ENCODE measurements at places on chromosomes 6 and 20.

DNA sequence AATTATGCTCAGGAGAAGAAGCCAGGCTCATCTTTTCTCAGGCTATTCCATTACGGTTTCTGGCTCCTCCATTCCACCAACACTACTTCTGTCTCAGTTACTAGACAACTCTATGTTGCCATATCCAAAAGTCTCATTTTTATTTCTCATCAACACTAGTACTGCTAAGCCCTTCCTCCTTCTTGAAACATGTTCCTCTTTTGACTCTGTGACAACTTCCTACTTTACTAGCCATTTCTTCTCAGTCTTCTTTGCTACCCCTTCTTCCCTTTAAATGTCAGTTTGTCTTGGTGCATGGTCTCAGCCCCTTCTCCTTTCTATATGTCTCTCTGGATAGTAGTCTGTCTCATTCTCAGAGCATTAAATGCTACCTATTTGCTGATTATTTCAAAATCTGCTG lies 7.1 kb upstream of the ADGRG6 start:
- DNase-seq: no peak

GRCh38 chr6:19157486-19157885 lies 679.7 kb upstream of the ID4 start:
- no peak for DNase-seq

DNA sequence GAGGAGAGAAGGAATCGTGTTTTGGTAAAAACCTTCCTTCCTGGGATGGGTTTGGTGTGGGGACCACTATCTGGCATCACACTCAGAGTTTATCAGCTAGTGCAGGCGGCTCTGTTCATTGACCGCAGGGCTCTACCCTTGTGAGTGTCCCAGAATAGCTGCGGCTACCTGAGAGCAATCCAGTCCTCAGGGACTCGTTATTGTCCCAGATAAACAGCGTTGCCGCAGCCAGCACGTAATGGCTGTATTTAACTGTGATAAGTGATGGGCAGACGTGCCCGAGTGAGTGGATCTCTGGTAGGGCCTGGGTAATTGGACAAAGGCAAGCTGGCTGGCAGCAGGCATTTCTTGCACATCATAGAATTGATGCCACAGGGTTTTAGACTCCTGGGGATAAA lies 163.3 kb downstream of the SOBP start:
- DNase-seq: no peak

- no peak for DNase-seq
These were observed 51.3 kb downstream of the ADNP start for GRCh38 chr20:50879649-50880550.

- DNase-seq: no peak
These were observed 60.5 kb downstream of the PPP1R14C start for GRCh38 chr6:150203378-150203777.

DNA sequence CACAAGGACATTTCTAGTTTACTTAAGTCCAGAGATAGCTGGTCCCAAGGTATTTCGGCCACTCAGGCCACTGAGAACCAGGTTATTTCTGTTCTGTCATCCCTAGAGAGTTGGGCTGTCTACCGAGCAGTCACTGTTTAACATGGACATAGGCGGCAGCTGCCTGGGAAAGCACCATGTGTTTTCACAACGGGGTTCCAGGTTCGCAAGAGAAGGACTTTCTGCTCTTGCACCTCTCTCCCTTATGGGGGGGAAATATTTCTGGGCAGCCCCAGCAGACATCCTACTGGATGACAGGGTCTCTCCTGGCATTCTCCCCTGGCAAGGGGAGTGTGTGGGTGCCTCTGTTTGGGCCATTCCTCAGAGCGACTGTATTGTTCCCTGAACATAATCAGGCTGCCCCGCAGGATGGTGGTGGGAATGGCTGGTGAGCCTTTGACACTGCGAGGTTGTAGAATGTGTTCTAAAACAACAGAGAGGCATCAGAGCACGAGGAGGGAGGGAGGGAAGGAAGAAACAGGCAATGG lies 64.4 kb upstream of the DUSP22 start:
- DNase-seq: no peak

- DNase-seq: no peak
These were observed 15.7 kb downstream of the BRD2 start for GRCh38 chr6:32983964-32984621.

DNA sequence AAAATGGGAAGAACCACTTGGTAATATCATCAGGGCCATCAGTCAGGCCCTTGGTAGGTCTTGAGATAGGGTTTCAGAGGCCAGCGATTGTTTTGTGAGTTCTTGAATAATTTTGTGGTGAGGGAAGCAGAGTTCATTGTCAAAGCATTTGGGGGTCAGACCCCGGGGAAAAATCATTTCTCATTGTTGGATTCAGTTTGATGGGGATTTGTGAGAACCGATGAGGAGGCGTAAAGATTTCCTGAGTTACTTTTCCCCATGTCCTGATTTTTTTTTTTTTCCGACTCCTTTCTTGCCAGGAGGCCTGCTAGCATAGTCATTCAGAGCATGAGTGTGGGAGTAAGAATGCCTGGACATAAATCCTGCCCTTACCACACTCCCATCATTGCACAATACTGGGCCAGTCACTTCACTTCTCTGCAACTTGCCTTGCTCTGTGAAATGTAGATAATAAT lies 60.3 kb downstream of the TSHZ2 start:
- DNase-seq: no peak

DNA sequence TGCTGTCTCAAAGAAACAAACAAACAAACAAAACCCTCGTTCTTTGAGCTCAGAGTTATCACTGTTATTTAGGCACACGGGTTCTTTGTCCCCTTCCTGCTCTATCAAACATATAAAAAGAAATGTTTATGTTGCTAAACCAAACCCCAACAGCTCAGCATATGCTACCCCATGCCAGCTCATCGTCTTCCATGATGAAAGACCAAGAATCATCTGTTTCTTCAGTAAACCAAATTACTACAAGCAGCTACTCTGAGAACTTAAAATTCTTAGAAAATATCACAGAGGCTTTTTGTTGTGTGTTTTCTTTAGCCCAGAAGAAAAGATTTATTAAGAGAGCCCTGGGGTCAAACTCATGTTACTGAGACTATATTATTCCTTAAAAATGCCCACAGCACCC lies 4.7 kb downstream of the TRERF1 start:
- no peak for DNase-seq

DNA sequence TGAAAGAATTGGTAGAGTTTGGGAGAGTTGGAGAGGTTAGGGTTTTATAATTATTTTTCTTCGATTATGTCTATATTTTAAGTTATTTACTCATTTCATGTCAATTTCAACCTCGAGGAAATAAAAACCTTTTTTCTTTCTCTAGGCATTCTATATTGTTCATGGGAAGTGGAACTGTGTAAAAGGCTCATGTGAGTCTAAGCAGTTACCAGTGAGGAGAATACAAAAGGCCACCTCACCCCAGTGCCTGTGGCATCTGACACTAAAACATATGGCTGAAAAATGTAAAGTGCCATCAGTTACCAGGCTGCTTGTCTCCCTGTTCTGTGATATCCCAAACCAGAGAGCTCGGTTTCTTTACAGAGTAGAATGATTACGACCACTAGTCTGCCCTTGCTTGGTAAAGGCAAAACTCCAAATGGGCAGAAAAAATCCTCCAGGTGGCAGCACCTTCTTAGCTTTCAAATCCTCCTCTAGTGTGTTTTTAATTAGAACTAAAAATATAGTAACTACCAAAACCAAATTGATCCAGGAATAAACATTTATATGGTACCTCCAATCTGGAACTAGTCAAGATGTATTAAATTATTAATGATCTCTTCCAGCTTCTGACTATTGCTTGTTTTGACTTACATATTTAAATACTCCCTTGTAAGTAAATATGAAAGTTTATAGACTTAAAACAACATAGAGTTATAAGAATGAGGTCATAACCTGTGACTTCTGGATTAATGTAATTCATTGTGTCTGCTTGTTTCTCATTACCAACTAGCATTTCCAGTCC lies 122.6 kb upstream of the MCHR2 start:
- no peak for DNase-seq

- no peak for DNase-seq
These were observed 19.2 kb downstream of the KCNG1 start for GRCh38 chr20:51003753-51004152.

DNA sequence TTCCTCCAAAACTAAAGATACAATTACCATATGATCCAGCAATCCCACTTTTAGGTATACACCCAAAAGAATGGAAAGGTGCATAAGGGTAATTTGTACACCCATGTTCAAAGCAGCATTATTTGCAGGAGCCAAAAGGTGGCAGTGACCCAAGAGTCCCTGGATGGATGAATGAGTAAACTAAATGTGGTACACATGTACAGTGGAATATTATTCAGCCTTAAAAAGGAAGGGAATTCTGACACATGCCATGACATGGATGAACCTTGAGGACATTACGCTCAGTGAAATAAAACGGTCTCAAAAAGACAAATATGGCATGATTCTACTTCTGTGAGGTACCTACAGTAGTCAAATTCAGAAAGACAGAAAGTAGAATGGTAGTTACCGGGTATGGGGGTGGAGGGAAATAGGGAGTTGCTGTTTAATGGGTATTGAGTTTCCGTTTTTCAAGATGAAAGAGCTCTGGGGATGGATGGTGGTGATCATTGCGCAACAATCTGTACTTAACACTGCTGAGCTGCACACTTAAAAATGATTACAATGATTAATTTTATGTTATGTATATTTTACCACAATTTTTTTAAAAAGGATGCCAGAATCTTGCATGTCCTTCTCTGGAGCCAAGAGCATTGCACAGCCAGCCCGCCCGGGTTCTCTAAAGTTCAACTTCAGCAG lies 518.9 kb upstream of the JARID2 start:
- no peak for DNase-seq

GRCh38 chr6:138410048-138410735 lies 6.2 kb downstream of the HEBP2 start:
- no peak for DNase-seq

GRCh38 chr20:4012589-4012988 lies 2.8 kb downstream of the RNF24 start:
- no peak for DNase-seq

DNA sequence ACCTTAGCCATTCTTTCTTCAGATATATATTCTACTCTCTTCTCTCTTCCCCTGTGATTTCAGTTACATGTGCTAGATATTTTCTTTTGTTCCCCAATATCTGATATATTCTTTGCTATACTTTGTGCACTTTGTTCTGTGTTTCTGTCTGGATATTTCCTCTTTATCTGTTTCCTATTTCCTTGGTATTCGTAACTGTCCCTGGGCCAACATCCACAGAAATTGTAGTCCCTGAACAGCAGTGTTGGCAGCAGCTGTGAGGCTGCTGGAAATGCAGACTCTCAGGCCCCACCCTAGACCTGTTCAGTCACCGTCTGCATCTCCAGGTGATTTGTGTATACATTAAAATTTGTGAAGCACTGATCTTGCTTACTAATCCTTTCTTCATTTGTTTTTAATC lies 522.9 kb upstream of the SOX4 start:
- DNase-seq: no peak

- DNase-seq: no peak
These were observed 366.3 kb upstream of the EPHA7 start for GRCh38 chr6:93785694-93786030.

DNA sequence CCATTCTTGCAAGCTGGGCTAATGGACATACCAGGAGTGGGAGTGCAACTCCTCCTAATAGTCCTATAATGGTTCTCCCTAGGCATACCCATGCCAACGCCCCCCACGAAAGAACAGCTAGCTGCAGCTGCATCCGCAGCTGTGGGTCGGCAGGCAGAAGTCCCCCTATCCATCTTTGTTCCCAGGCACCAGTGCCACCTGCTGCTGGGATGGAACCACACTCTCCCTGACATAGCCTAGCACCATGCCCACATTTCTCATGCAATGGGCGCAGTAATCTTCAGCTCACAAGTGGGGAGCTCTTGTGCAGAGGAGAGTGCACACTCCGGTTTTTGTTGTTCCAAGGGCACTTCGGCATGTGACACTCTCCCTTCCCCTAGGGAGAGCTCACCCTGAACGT lies 567.8 kb downstream of the GRIK2 start:
- DNase-seq: no peak

DNA sequence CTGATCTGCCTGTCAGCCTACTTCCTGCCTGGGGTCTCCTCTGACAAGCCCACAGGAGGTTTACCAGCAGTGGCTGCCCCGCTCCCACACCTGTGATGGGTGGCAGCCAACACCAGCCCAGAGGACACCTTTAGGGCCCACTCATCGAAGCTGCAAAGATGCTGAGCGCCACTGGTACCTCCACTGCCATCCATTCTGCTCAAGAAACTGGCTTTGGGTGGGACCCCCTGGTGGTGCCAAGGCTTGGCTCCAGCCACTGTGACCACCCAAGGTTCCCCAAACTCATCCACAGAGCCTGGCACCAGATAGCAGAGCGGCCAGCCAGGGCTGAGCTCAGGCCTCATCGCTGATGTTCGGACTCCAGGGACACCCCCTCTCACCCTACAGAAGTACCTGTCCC lies 42.5 kb downstream of the PREX1 start:
- no peak for DNase-seq

GRCh38 chr20:10674684-10675449 lies 1.1 kb upstream of the JAG1 start:
- DNase-seq: no peak

GRCh38 chr6:144664947-144665346 lies 379.8 kb downstream of the UTRN start:
- no peak for DNase-seq

GRCh38 chr6:168305863-168306262 lies 13.7 kb downstream of the DACT2 start:
- no peak for DNase-seq

DNA sequence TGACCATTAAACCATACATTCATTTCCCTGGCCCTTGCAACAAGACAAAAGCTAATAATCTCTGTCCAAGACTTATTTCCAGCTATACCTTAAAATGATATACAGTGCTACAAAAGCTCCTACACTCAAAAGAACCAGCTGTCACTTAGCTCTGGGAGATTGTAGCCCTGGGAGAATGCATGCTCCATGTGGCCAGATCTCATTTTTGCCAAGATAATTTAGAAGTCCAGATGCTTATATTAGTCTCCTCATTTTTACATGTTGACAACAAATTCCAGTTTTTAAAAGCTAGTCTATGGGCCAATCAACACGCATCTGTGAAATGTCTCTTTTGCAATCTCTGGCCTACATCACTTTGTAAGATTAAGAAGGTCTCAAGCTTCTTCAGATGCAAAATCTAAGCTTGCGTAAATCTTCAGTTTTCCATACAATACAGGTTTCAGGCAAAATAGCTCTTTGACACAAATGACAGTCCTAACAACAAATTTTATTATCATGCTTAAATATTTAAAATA lies 27.1 kb downstream of the TASP1 start:
- no peak for DNase-seq

DNA sequence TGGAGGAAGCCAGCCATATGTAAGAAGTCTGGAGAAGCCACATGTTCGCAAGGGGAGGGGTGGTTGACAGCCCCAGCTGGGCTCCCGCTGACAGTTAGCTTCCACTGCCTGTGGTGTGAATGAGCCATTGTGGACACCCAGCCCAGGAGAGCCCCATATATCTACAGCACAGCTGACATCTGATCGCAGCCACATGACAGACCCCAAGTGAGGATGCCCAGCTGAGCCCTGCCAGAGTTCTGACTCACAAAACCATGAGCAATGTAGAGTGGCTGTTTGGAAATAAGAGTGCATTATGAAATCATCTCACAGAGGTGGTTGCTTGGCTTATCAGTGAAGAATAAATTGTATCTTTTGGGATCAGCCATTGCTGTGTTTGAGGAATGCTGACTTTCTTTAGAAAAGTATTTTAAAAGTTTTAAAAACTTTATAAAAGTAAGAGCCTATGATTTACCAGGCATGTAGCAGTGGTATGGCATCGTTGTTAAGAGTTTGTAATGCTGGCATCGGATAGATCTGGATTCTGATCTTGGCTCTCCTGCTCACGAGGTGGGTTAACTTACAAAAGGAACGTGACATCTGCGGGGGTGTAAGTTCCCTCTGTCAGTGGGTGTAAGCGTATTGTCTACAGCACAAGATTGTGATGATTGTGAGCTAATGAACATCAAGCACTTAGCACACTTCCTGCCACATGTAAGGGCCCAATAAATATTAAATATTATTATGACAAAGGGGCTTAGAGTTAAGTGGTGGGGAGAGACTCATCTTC lies 24.1 kb downstream of the CFAP61 start:
- DNase-seq: no peak

Data from activated CD8-positive, alpha-beta memory T cell treated with anti-CD3 and anti-CD28 coated beads for 1 hour (primary cell).